Activated naive CD4-positive, alpha-beta T cell treated with anti-CD3 and anti-CD28 coated beads, Interleukin-2, amount 50 U/mL, for 72 hours (primary cell): ENCODE measurements at places on chromosomes 4 and X.

GRCh38 chr4:153217440-153217839 lies 13.2 kb downstream of the TRIM2 start:
- DNase-seq, result no peak

- no peak for DNase-seq
These were observed 1880.5 kb downstream of the ARAP2 start for GRCh38 chr4:34363842-34364241.

DNA sequence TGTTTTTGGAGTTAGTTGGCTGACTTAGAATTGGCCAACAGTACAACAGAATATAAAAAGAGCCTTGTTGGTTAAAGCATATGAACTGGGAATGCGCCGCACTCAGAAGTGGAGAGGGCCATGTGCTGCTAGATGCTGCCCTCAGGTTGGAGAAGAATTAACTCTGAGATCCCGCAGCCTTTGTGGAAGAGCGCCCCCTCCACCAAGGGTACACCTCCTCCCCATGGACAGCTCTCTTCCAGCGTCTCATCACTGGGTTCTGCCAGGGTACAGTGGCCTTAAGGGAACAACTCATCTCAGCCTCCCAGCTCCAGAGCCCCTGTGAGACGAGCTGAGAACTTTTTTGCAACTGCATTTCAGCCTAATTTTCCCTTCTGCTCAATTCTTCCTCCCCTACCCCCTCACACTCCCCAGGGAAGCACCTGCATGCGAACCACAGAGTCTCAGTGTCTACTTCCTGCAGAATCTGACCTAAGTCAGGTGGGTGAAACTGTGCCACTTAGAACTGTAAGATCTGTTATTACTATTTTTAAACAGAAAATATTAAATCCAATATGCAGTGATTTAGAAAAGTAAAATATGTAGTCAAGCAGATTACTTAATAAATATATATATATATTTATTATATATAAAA lies 380.6 kb downstream of the RAB28 start:
- DNase-seq, result no peak

DNA sequence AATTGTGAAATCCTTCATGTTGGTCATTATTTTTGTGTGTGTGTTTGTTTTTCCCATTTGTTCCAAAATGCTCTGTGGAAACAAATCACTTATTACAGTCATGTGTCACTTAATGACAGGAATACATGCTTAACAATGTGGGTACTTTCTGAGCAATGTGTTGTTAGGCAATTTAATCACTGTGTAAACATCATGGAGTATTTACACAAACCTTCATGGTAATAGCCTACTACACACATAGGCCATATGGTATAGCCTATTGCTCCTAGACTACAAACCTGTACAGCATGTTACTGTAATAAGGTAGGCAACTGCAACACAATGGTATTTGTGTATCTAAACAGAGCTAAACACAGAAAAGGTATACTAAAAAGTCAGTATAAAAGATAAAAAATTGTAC lies 388.9 kb upstream of the PPP1R2C start:
- no peak for DNase-seq

- no peak for DNase-seq
These were observed 319.6 kb upstream of the BMP3 start for GRCh38 chr4:80710748-80711451.

DNA sequence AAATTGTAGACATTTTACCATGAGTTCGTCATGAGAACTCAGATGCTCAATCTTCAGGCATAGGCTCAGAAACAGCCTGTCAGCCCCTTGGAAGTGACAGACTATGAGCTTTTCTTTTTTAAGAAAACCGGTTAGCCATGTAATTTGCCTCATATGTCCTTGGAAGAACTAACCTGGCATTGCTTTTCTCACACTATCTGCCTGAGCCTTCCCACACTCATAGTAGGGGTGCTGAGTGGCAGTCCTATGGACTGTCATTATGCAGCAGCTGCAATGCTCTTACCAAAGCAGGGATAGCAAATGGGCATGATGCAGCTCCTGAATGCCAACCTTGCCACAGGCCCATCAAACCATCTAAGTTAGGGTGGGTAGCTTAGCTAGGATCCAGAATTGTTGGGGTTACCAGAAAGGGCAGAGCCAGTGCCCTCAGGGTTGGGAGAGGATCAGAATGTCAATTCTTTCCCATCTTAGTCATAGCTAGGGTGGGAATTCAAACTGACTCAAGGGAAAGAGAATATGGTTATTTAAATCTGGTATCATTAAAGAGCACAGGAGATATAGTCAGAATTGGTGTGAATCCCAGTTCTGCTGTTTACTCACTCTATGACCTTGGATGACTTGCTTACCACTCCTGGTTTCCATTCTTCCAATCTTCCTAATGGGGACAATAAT lies 230.6 kb upstream of the CPEB2 start:
- no peak for DNase-seq

DNA sequence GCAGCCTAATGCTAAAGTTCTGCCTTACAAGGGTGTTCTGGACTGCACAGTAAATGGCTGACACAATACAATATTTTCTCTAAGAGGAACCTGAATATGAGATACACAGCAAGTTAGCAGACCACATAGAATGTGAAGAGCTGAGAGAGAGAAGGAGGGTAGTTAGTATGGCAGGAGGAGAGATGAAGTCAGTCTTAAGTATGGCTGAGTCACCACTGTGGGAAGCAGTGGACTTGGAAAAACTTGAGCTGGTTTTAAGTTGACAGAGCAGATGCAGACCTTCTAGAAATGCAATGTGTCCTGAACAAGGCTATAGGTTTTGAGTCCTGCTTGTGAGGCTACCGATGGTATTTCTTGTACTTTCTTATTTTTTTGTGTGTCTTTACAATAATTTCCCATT lies 172.5 kb downstream of the SH2D1A start:
- no peak for DNase-seq

- DNase-seq, result no peak
These were observed 761.5 kb downstream of the RAPGEF2 start for GRCh38 chr4:159864337-159864736.

DNA sequence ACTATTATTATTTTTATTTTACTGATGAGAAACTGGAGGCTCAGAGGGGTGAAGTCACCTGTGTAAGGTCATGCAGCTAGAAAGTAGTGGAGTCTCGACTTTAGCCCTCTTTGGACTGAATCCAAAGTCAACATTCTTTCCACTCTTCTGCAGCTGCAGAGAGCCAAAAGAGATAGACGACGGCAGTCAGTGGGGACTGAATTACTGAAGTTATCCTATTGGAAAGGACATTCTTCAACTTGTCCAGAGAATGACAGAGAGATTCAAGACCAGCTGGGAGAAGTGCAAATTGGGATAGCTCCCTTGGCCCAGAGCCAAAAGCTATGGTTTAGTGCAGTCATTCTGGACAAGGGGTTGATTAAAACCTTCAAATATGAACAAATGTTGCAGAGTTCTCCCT lies 42.5 kb downstream of the VGLL1 start:
- DNase-seq, result no peak

GRCh38 chr4:130125467-130125866 lies 1029.5 kb downstream of the C4orf33 start:
- no peak for DNase-seq

DNA sequence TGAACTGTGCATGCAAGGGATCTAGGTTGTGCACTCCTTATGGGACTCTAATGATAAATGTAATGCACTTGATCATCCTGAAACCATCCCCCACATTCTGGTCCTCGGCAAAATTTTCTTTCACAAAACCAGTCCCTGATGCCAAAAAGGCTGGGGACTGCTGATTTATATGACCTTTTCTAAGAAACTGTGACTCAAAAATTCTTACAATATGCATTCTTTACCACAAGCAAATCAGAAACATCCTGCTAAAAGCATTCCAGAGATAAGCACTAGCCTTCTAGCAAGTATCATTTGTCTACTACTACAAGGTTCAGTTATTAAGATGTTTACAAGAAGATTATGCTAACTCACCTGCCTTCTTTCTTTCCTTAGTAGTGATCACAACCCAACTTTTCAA lies 166.5 kb upstream of the PCDH7 start:
- DNase-seq, result no peak

GRCh38 chr4:182288534-182288933 lies 45.3 kb downstream of the TENM3 start:
- no peak for DNase-seq

GRCh38 chrX:65783746-65784145 lies 116.3 kb downstream of the MSN start:
- DNase-seq, result no peak

DNA sequence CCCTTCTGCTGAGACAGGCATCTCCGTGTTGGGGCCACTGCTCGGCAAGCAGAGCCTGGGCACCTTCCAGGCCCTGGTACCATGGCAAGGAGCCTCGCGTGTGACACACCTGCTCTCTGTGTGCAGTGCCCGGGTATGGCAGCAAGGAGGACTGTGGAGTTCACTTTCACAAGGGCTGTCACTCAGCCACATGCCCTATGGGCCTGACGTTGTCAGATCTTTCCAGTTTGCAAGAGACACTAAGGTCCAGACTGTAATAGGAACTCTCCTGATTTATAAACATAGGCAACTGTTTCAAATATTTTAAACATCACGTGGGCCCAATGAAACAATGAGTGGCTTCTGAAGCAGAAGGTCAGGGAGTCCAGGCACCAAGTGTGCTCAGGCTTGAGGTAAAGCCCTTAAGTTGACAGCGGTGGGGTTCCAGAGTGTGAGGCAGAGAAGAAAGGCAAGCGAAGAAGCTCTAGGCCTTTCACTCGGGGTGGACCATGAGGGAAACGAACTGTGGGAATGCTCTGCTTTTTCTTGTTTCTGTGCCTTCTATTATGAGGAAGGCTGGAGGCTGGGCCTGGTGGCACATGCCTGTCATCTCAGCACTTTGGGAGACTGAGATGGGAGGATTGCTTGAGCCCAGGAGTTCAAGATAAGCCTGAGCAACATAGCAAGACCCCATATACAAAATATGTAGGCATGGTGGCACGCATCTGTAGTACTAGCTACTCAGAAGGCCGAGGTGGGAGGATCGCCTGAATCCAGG lies 108.6 kb upstream of the TRIM2 start:
- no peak for DNase-seq

- no peak for DNase-seq
These were observed 120.6 kb upstream of the LNX1 start for GRCh38 chr4:53711926-53712325.

- no peak for DNase-seq
These were observed 181.5 kb downstream of the ZIC3 start for GRCh38 chrX:137747244-137748043.

DNA sequence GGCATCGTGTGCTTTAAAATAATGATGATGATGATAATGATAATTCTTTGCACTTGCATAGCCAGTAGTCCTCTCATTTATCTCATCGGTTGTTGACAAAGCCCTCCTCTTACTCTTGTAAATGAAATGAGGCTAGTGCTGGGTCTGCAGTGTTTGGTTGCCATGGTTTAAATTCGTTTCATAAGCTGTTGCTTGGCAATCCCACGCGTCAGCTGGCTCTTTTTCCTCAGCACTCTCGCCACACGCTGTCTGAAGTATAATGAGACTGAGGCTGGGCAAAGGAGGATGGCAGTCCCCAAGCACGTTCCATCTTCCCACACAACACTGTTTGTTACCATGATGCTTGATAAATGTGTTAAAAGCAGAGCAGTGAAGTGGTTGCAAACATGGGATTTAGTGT lies 15.5 kb downstream of the PAGE4 start:
- no peak for DNase-seq

- no peak for DNase-seq
These were observed 234.8 kb downstream of the COL25A1 start for GRCh38 chr4:109067508-109068235.

- no peak for DNase-seq
These were observed 37.4 kb downstream of the ETNPPL start for GRCh38 chr4:108725457-108725856.

- DNase-seq, result no peak
These were observed 4.2 kb upstream of the EFNB1 start for GRCh38 chrX:68824565-68825125.

GRCh38 chr4:25346913-25347312 lies 30.1 kb upstream of the ANAPC4 start:
- no peak for DNase-seq

GRCh38 chr4:164943192-164943591 lies 34.3 kb downstream of the TRIM61 start:
- no peak for DNase-seq

GRCh38 chrX:72254816-72255215 lies 16.0 kb upstream of the ERCC6L start:
- no peak for DNase-seq

- DNase-seq, result peak; percentile 86
These were observed 2.3 kb downstream of the JADE1 start for GRCh38 chr4:128811571-128812441.

- DNase-seq, result no peak
These were observed 374.1 kb upstream of the CXorf51B start for GRCh38 chrX:146435472-146435871.

GRCh38 chr4:4574052-4574451 lies 32.2 kb upstream of the STX18 start:
- DNase-seq, result no peak

- no peak for DNase-seq
These were observed 105.6 kb downstream of the AMELX start for GRCh38 chrX:11398785-11399184.

- DNase-seq, result no peak
These were observed 22.2 kb upstream of the MANBA start for GRCh38 chr4:102783006-102783405.

DNA sequence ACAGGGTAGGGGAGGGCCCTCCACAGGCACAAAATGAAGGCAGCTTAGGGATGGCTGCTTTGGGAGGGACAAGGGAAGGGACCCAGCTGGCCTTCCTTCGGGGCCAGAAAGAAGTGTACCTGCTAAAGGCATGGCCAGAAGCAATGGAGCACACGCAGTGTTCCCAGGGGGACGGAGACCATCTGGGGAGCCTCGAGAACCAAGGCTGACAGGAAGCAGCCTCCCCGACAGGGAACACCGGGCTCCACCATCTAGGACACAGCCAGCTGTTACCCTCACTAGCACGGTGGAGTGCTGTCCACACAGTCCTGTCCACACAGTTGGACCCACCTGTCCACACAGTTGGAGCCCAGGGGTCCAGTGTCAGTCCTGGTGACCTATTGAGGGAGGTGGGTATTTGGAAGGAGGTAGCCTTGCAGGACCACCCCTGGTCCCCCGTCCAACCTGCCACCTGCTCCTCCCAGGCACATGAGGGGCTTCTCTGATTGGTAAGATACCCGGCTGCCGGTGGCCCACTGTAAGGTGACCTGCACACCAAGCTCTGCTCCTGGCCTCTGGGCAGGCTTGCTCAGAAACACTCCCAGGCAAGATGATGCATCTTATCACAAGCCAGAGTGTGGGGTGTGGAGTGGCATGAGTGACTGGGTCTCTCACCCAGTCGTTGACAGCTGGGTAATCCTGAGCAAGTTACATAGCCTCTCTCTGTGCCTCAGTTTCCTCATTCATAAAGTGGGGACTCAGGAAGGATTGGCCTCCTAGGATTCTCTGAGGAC lies 20.5 kb upstream of the AFAP1 start:
- no peak for DNase-seq
